ENCODE measurements at places on chromosomes 4 and X. TPM values are rescaled to one million over a fixed set of nuclear protein-coding genes. Genes with fewer than 3 reads are reported as not detected.
A peak's percentile ranks its signal among the peaks of the same experiment; 100 is the strongest.

The BEX1 gene
- 57.4 TPM for total RNA-seq

The STX18 gene
- 53.4 TPM for total RNA-seq

- DNase-seq = no peak
These were observed 1328.3 kb downstream of the C4orf33 start for GRCh38 chr4:130424211-130424610.

GRCh38 chrX:144918936-144919335, 328.4 kb upstream of the SPANXN1 start:
- DNase-seq = no peak

DNA sequence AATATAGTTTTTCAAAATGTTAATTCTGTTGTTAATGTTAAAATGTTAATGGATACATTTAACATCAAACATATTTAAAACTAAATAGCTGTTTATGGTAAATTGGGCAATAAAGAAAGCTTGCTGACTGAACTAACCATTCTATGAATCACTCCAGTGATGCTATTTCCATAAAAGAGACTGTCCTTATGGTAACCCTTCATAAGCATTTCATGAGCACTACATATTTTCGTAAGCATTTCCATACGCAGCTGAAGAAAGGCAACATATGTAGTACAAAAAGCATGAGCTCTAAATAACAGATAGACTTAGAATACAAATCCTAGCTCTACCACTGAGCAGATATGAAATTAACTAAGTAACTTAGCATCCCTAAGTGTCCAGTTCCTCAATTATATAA, 188.9 kb downstream of the COL25A1 start:
- DNase-seq = no peak

The ADH6 gene
- not detected for total RNA-seq

DNA sequence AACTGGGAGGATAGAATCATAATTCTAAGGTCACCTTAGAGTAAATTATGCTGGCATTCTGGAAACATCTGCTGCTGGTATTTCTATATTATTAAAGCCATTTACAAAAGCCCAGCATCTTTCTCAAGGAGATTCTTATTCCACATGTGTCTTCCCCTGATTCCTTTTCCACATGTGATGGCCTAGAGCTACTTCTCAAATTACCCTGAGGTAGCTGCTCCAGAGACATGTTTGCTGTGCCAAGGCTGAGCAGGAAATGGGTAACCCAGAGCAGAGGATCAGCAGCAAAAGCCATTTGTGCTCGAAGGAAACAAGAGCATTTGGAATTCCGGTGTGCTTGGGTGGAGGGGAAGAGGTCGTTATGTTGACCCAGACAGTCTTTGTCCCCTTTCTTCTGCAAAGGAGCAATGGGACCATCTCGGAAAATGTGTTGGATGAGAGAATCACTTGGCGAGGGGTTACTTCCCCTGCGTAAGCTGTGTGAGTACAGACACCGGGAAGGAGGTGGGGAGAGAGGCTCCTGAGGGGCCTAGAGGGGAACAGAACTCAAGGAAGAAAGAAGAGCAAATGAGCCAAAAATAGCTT, 24.6 kb downstream of the TSC22D3 start:
- no peak for DNase-seq

- no peak for DNase-seq
These were observed 69.8 kb downstream of the ZNF182 start for GRCh38 chrX:47933946-47934345.

- DNase-seq = peak; percentile 46
These were observed 34.4 kb downstream of the SLAIN2 start for GRCh38 chr4:48375651-48376304.

DNA sequence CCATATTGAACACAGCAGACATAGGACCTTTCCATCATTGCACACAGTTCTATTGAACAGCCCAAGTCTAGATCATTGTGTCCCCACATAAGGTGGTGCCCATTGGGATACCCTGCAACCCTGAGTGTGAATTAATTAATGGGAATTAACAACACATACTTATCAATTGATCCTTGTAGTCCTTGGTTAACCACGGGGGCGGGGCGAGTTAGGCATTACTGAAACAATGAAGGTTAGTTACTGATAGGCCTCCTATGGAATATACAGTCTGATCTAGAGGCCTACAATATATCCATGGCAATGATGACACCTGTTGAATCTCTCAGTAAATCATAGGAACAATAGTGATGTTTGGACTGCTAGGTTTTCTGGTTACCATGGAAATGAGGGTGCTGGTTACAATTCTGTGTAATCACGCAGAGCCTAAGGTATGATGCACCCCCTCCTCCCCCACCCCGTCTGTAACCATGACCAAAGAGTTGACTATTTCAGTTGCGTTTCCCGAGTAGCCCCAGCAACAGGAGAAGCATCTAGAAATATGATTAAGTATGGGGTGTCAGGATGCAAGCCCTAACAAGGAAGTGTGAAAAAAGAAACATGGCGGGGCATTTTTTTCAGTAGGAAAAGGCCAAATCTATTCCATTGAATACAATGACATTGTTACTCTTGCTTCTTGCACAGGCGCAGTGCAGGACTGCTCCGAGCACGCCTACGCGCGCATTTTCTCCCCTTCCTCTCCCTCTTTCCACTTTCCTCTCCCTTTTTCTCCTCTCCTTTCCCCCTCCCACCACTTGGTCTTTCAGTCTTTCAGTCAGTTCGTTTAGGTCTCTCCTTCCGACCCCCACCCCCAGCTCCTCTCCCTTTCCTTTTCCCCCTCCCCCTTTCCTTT, 677 bp upstream of the NONO start:
- no peak for DNase-seq

DNA sequence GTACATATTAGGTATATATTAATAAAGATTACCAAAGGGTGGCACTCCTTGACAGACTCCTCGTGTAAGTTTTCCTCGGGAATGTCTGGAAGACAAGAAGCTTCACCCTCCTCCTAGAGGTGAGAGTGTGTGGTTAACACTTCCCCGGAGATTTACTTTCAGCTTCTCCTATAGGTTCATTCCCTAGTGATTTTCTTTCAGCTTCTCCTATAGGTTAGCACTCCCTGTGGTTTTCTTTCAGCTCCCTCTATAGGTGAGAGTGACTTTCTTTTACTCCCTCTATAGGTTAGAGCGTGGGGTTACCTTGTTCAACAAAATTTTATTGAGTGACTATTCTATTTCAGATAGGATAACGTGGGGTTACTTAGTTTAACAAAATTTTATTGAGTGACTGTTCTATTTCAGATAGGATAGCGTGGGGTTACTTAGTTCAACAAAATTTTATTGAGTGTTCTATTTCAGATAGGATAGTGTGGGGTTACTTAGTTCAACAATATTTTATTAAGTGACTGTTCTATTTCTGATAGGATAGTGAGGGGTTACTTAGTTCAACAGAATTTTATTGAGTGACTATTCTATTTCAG, 106.0 kb upstream of the PLAC1 start:
- DNase-seq = no peak

DNA sequence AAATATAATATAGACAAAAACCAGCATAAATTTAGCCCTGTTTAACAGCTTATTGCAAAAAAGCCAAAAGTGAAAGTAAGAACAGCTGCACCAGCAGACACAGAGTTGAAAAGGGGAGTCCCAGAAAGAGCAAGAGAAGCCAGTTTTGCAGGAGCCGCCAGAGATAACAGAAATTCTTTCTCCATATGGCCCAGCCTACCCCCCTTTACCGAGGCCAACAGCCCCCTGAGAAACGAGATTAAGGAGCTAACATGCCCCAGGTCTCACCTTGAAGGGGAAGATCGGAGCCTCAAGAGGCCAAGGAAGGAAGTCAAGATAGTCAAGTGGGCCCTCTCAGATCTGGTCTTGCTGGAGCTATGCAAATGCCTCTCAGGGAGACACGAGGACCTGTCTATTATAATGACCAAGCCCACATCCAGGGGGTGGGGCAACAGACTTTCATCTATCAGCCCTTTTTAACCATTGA, 4.8 kb downstream of the ACOX3 start:
- DNase-seq = no peak

DNA sequence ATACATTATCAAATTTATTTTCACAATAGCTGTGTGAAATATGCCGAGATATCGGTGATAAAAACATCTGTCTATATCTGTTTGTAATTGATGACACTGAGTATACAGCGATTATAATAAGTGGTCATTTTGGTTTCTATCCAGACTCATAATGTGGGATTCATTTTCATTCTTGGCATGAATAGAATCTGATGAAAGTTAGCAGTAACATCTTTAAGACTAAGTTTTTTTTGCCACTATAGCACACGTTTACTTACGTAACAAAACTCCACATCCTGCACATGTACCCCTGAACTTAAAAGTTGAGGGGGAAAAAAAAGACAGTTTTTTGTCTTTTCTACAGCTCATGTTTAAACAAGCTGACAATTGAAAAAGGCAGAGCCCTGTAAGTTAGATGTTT, 86.4 kb downstream of the PPA2 start:
- DNase-seq = no peak

All from body of pancreas (tissue), 4 donors.